ENCODE measurements at places on chromosomes 13 and 19. TPM values are rescaled to one million over a fixed set of nuclear protein-coding genes. Genes with fewer than 3 reads are reported as not detected.

DNA sequence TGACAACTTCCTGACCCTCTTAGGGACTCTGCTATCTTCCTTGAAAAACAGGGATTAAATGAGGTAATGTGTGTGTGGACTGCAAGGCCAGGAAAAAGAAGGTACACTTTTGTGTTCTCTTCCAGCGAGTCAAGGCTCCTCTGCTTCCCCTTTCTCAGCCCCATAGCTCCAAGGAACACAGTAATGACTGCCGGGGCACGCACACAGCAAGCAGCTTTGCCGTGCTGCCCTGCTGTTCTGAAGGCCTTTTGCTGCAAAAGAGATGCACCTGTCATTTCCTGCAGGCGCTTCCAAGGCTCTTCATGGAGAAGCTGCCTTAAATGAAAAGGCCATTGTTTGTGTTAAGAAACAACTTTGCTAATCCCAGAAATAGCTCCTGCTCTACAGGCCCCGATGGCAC is 84.6 kb downstream of the CYSLTR2 start:
- no peak for DNase-seq

DNA sequence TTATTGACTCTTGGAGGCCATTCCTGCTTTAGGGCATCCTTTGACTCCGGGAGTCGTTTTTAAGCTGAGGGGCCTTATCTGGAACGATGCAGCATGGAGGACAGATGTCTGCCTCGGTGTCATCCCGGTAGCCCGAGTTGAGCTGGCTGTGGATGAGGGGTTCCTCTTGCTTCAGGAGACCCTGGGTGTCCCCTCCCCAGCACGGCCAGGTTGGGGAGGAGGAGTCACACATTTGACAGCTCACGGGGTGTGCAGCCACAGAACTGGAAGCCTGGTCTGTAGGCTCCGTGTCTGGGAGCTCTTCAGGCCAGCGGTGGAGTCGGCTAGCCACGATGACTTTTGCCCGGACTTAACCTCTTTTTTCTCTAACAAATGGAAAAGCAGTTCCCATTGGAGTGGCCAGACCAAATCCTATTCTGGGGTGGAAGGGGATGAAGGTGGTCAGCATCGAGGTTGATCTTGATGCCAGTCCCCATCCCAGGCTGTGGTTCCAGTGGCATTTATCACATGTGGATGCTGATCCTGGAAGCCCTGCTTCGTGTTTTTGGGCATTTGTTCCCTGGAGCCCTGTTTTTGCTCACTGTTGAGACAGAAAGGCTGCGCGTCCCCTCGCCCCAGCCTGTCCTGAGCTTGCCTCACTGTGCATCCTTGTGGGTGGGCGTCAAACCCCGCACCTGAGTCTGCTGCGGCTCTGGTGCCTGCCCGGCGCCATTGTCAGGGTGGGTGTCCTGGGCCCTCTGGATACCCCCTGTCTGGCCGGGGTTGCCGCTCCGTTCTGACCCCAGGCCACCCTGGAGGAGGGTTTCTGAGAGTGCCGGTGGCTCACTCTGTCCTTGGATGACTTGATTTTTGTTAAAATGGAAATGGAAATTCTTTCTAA is 12.0 kb downstream of the TFDP1 start:
- no peak for DNase-seq

DNA sequence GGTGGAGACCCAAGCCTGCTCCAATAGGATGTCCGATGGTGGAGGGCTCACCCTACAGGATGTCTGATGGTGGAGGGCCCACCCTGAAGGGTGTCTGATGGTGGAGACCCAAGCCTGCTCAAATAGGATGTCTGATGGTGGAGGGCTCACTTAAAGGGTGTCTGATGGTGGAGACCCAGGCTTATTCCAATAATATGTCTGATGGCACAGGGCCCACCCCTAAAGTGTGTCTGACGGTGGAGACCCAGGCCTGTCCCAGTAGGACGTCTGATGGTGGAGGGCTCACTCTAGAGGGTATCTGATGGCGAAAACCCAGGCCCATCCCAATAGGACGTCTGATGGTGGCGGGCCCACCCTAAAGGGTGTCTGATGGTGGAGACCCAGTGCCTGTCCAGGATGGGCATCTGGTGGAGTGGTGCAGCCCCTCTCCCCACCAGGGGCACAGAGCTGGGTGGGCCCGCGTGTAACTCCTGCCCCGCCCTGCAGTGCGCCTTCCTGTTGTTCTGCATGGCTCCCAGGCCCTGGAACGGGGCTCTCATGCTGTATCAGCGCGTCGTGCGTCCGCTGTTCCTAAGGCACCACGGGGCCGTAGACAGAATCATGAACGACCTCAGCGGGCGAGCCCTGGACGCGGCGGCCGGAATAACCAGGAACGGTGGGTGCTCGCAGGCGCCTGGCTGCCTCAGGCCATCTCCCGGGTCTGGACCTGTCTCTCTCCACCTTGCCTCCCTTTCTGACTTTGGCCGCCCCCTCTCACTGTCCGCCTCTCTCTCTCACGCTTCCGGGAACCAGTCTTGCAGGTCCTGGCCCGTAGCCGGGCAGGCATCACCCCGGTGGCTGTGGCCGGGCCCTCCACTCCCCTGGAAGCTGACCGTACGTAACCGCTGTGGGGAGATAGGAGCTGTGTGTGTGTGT is 5.1 kb downstream of the REEP6 start:
- no peak for DNase-seq

DNA sequence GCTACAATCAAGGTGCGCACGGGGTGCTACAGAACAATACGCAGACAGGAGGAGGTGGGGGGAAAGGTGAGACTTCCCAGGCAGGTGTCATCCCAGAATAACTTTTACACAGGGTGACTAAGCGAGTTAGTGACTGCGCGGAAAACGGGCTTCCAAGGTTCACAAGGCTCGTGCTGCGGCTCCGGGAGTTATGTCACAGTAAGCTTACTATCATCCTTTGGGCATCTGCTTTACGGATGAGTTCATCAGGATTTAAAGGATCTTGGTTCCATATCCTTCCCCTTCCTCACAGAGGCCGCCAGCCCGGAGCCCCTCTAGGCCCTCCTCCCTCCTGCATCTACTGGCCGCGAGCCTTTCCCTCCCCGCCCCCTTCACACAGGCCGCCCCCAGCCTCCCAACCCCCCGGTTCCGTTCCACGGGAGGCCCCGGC is 474 bp upstream of the IFT88 start:
- DNase-seq = no peak

DNA sequence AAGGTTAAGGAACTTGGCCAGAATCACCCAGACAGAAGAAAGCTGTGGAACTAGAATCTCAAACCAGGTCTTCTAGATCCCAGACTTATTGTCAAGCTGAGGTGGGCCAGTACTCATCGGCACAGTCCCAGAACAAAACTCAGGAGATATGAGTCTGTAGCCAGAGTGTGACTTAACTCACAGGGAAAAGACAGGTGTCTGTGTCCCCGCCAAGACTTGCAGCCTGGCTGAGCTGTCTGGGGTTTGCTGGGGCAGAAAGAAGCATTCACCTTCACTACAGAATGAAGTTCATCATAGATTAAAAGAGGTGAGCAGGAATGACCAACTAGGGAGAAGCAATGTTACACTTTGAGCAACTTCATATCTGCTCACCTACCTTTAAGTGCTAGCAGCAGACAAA is 257.2 kb downstream of the FOXO1 start:
- no peak for DNase-seq

GRCh38 chr19:38209671-38210457 is 14.2 kb downstream of the DPF1 start:
- no peak for DNase-seq

- DNase-seq = no peak
These were observed 25.7 kb downstream of the TLE6 start for GRCh38 chr19:3003046-3003445.

DNA sequence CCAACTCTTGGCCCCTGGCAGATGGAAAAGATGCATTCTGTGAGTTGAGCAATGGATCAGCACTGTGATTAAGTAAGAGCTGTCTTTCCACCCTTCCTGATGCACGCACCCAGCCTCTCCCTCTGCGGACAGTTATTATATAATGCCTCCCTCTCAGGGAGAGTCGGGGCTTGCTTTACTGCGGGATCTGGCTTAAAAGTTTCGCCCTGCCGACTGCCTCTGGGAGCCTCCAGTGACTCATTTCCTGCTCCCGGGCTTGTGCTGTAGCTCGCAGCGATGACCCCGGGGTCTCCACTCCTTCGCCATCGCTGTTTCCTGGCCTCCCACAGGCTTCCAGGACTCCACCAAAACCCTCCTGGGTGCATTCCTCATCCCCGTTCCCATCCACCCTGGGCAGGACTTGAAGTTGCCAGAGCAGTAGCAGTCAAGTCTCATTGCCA is 107.4 kb upstream of the SLC7A1 start:
- DNase-seq = no peak

- DNase-seq = no peak
These were observed 973.9 kb upstream of the PRR20A start for GRCh38 chr13:56166864-56167263.

DNA sequence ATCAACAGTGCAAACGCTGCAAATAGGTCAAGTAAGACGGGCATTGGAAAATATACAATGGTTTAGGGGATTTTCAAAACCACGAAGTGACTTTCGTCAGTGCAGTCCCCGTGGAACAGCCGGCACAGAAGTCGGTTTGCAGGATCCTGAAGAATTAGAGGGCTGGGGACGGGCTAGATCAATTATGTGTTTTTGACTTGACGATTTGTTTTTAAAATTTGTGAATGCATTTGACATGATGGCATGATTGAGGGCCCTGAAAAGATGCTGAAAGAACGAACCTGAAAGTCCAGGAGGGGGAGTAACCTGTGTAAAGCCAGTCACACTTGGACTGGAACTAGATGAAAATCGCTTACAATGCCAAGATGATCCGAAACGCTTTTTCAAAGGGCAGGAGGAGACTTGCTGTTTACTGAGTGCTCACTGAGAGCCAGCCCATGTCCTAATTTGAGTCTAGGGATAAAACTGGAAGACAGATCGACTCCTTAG is 8.9 kb upstream of the DGKH start:
- no peak for DNase-seq

GRCh38 chr19:23784274-23784673 is 25.6 kb upstream of the ZNF681 start:
- no peak for DNase-seq

DNA sequence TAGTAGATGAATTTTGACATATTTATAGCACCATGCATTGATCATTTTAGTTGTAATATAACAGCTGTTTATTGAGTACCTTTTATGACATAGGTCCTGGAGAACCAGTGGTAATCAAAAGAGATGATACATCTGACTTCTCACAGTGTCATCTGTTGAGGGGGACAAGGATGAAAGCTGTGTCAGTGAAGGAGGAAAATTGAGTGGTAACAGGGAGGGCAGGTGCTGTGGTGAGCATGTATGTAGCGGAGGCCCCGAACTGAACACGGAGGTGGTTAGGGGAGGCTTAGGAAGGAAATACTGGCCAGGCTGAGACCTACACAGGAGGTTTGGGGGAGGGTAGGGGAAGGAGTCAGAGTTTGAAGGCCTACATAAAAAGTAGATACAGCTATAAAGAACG is 199.7 kb downstream of the GGACT start:
- no peak for DNase-seq

- no peak for DNase-seq
These were observed 108.5 kb downstream of the STK24 start for GRCh38 chr13:98468361-98468760.

GRCh38 chr13:50884265-50884664 is 25.3 kb upstream of the RNASEH2B start:
- no peak for DNase-seq

DNA sequence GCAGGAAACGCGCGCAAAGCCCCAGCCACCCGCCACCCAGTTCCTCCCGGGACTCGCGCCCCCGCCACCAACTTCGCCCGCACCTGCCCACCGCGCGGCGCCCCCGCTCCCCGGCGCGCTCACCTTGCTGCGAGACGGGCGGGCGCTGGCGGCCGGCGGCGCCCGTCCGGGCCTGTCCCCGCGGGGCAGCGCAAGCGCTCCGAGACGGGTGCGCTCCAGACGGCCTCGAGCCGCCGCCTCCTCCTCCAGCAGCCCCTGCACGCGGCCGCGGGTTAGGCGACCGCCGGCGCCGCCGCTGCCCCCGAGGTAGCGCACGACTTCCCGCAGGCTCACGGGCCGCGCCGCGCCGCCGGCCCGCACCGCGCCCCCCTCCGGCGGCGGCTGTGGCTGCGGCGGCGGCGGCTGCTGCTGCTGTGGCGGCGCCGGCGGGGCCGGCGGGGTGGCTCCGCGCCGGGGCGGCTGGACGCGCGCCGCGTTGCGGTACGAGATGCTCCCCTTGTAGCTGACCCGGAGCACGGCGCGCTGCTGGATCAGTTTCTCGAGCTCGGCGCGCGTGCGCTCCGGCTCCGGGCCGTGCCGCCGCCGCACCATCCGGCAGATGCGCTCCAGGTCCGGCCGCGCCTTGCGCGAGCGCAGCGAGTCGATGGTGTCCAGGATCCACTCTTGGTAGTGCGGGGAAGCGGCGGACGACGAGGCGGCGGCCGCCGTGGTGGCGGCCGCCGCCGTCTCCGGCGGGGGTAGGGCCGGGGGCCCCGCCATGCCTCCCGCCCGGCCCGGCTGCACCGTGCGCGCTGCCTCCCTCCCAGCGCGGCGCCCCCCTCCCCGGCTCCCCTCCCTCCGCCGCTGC is 666 bp downstream of the SAMD1 start:
- peak; percentile 20 for DNase-seq

GRCh38 chr13:44921246-44921877 is 67.9 kb downstream of the NUFIP1 start:
- no peak for DNase-seq

- no peak for DNase-seq
These were observed 23.3 kb downstream of the RBM26 start for GRCh38 chr13:79382545-79383275.

- no peak for DNase-seq
These were observed 440.0 kb downstream of the KCTD12 start for GRCh38 chr13:76446191-76446590.

DNA sequence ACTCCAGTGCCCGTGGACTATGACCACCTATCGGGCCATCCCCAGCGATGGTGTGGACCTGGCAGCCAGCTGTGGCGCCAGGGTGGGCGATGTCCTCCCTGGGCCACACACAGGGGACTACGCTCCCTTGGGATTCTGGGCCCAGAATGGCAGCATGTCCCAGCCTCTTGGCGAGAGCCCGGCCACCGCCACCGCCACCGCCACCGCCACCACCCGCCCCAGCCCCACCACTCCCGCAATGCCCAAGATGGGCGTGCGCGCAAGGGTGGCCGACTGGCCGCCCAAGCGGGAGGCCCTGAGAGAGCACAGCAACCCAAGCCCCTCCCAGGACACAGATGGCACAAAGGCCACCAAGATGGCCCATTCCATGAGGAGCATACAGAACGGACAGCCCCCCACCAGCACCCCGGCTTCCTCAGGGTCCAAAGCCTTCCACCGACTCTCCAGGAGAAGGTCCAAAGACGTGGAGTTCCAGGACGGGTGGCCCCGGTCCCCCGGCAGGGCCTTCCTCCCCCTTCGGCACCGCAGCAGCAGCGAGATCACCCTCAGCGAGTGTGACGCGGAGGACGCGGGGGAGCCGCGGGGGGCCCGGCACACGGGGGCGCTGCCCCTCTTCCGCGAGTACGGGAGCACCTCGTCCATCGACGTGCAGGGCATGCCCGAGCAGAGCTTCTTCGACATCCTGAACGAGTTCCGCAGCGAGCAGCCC is 142.3 kb downstream of the DPF1 start:
- no peak for DNase-seq

Gene TEX26
- not detected for total RNA-seq

Gene PVR
- 20.6 TPM for total RNA-seq

Gene NXNL1
- not detected for total RNA-seq

Gene ZNF805
- total RNA-seq = 8.4 TPM

Gene ARGLU1
- 89.8 TPM for total RNA-seq

Gene SLC5A5
- 1.1 TPM for total RNA-seq

Gene URAD
- total RNA-seq = not detected

Gene KCNC3
- total RNA-seq = 23.7 TPM

Gene CCDC8
- not detected for total RNA-seq
